ENCODE measurements at places on chromosomes 6 and 20.
A peak's percentile ranks its signal among the peaks of the same experiment; 100 is the strongest.

DNA sequence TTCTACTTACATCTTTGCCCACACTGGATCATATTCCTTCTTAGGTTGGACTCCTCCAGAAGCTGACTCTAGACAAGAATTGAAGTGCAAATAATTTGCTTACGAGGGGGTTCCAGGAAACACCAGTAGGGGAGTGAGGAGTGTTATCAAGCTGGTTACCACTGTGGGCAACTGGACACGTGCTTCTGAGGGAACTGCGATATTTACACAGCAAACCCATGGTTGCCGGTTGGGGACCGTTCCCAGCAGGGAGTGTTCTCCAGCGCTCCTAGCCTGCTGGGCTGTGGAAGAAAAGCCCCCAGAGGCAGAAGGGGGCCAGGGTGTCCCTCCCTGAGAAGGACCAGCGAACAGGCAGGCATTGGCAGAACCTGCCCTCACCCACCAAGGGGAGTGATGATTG is 21.7 kb downstream of the MDFI start:
- DNase-seq = no peak

DNA sequence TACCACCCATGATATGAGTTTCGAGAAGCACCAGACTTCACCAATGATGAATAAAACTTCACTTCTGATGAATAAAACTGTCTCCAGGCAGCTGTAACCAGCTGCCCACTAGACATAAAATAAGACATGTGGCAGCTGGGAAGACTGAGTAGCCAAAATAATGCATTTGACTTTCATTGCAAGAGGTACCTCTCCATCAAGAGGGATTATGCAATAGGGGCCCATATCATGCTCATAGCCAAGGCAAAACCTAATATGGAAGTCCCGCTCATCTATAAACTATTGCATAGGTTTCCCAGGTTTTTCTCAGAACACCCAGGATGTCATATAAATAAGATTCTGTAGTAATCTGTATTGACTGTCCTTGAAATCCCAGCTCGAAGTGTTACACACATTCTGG is 155.5 kb downstream of the SIM1 start:
- DNase-seq = no peak

DNA sequence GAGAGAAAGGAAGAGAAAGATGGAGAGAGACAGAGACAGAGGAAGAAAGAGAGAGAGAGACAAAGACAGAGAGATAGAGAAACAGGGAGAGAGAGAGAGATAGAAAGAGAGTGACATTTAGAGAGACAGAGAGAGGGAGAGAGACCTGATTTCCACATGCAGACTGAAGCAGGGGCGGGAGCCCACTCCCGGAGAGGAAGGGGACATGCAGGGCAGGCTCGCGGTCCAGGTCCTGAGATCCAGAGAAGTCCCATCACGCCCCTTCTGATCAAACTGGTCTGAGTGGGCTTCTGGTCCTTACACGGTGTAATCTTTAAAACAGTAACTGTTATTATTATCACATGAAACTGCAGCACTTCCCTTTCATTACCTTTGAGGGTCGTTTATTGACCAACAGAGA is 62.2 kb downstream of the PHACTR3 start:
- DNase-seq = no peak

- no peak for DNase-seq
Observed at GRCh38 chr20:56422076-56422823, 10.2 kb downstream of the CASS4 start.

DNA sequence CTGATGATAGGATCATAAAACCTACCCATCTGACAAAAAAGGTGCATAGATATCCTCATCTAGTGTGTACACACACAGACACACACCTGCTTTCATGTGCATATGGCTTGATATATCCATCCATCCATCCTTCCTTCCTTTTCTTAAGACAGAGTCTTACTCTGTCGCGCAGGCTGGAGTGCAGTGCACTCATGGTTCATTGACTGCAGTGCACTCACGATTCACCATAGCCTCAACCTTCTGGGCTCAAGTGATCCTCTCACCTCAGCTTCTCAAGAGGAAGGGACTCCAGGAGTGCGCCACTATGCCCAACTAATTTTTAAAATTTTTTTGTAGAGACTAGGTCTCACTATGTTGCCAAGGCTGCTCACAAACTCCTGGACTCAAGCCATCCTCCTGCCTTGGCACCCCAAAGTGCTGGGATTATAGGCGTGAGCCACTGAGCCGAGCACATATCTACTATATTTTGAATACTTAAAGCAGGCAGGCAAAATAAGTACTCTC is 27.1 kb downstream of the ADNP start:
- peak; percentile 45 for DNase-seq
